ENCODE measurements at places on chromosomes 1 and 21.

DNA sequence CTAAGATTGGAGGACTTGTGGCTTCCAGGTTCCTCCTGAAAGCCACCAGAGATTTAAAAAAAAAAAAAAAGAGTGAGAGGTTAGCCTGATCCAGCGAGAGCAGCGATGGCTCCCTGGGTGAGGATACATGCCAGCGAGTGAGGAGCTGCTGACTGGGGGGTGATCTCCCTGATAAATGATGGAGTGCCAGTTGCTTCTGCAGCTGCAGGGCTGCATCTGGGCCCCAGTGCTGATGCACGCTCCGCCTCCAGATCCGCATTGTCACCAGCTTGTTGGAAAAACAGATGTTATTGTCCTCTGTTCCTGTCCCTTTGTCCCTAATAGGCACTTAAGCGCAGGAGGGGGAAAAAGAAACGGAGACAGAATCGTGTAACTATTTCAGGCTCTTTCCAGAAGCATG is 28.6 kb downstream of the UBIAD1 start:
- DNase-seq: peak; percentile 71

- peak; percentile 92 for DNase-seq
Measured at GRCh38 chr21:43728467-43729390, 9.8 kb downstream of the PDXK start.

DNA sequence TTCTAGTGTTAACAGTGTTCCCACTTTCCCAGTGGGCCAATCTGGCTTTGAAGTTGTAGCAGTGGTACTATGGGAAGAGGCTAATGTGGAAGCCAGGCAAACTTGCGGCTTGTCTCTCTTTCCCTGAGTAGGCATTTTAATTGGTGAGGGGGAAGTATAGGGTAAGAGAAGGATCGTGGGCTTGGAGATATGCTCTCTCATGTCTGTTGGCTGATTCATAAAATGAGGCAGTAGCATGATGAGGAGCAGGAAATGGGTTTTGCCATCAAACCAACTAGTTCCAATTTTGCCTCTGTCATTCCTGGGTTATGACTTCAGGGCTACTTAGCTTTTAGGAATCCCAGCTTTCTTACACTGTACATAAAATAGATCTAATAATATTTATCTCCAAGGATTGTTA is 12.1 kb downstream of the C8A start:
- no peak for DNase-seq

DNA sequence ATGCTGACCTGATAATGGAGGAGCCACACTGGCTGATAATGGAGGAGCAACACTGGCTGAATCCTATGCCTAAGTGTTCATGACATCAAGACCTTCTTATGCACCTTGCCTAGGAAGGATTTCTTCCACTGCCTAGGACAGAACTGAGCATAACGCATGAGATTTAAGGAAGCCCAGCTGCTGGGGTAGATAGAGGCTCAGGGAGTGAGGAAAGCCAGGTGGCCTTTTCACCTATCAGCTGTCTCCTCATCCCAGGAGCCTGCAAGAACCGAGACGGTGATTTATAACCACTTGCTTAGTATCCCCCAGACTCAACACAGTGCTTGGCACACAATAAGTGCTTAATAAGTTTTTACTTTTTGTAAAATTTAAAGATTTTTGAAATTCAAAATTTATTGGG is 7.4 kb upstream of the CTBS start:
- no peak for DNase-seq

GRCh38 chr1:229167318-229167717 is 103.6 kb upstream of the RAB4A start:
- no peak for DNase-seq

GRCh38 chr1:44447051-44447810 is 42.2 kb downstream of the RNF220 start:
- DNase-seq: no peak

DNA sequence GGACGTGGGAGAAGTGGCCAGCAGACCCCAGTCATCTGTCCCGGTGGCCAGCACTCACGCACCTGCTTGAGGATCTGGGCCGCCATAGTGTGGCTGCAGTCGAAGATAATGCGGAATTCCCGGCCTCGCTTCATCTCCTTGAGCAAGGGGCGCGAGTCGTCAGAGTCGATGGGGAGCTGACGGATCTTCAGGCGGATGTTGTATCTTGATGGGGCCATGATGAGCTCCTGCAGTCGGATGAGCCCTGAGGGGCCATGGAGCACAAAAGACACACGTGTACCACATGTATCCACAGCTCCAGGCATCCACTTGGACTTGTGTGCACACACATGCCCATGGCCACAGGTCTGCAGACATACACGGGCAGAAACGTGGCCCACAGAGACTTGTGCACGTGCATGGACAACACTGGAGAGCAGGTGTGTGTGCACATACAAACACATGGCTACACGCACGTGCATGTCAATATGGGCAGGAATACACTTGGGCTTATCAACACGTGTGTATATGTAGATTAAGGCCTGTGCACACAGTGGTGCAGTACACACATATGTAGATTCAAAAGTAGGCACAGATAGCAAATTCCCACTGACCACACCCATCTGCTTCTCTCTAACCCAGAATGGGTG is 162.1 kb downstream of the GRIK3 start:
- no peak for DNase-seq

DNA sequence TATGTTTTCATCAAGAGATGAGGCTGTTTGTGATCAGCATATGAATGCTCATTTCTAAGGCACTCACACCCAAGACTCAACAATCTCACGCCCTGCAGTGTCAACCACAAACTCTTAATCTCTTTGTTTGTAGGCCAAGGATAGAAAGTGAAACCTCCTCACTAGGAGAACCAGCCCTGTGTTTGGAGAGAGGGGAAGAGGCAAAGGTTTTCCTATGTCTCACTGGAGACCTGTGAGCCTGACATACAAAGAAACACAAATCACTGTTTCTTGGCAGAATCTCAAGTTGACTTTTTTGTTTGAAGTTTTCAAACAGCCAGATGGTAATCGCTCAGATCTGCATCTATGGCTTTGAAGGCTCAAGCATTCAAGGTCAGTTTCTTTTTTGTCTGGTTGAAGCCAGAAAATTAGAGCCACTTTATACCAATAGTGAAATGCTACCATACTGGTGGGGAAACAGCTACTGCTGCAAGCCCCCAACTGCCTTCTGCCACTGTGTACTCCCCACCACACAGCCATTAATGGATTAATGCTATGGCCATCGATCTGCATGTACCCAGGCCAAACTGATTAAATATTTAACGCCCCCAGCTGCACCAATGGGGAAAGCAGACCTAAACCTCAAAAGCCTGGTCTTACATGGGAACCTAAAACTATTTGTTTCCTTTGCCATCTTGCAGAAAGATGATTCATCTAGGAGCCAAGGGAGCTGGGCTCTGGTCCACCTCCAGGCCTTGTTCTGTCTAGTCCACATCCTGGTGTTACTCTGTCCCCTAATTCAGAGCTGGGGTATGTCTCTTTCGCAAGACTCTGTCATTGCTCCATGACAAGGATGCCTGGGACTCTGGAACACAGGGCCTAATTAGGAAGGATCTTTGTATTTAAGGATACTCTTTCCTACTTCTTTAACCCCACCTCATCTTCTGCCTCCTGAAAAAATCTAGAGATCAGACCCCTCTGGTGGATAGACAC is 16.3 kb downstream of the PDZK1 start:
- peak; percentile 17 for DNase-seq

DNA sequence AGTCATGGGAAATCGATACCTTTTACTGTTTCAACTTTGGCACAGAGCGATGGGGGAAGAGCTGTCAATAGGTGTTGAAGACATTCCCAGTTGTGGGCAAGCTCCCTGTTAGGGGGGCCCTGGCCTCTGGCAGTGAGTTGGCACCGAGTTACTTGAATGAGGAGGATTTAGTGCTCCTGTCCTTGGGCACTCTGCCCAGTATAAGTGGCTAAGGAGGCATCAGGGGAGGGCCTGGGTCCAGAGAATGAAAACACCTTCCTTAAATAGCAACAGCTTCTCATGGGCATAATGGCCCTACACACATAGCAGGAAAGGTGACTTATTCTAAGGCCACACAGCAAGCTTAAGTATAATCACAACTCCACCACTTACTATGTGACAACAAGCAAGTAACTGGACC is 664.4 kb downstream of the PTPRU start:
- no peak for DNase-seq

DNA sequence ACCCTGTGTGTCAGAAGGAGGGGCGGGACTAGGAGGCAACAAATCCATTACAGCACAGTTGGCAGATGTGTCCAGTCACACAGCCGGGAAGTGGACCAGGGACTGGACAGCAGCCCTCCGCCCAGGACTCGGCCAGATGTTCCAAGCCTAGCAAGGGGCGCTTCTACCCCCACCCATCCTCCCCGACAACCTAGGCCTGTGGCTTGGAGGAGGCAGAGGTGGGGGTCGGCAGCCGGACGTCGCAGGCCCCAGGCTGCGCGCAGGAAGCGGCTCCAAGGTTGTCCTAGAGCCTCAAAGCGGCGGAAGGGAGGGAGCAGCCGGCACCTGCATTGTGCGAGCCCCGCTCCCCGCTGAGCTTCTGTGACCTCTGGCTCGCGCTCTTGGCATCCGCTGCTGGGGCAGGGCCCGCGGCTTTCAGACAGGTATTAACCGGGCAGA is 20.6 kb upstream of the MYCL start:
- peak; percentile 50 for DNase-seq

- DNase-seq: no peak
Measured at GRCh38 chr1:44685881-44686280, 11.4 kb downstream of the ARMH1 start.

DNA sequence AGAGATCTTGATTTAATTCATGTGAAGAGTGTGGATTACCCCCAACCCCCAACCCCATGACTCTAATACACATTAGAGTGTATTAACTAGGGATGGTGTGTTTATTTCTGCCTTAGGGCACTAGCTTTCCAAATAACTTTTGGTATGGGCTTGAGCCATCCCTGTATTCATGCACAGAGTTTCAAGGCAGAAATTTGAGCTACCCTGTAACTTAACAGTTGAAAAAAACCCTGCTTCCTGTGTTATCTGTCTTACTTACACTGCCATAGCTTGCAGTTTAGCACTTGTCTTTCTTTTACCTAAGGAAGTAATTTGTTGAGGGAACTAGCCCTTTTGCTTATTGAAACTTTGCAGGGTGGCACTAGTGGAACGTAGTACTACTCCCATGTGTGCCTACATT is 6.3 kb downstream of the SRSF11 start:
- no peak for DNase-seq

Measured in brain (organoid and tissue), 16 donors.